ENCODE measurements at places on chromosomes 7 and 10.
A peak's percentile ranks its signal among the peaks of the same experiment; 100 is the strongest.

DNA sequence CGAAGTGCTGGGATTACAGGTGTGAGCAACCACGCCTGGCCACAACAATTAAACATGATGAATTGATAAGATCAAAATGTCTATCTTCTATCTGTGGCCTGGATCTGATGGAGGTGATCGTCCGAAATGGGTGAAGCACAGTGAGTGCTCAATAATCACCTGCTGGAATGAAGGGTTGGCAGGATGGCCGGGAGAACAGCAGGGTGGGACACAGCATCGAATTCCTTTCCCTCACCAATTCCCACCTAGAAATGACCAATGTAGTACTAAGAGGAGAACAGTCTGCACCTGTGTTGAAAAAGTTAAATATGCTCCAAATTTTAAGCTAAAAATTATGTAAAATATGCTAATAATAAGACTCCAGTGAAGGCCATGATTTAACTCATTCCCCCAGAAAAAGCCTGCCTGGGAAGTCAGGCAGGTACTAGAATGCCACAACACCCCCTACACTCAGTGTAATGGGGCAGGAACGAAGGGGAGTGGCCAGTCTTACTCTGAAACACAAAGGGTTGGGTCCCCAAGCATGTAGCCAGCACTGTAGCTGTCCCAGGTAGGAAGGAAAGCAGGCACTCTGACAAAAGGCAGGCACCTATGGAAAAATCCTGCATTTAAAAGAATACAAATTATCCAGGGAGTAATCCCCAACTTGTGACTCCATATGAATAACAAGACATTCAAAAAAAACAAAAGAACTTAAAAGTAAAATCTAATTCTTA is 110.3 kb downstream of the VPS41 start:
- DNase-seq = no peak

GRCh38 chr7:130804220-130804619 is 70.2 kb upstream of the KLF14 start:
- DNase-seq = no peak

DNA sequence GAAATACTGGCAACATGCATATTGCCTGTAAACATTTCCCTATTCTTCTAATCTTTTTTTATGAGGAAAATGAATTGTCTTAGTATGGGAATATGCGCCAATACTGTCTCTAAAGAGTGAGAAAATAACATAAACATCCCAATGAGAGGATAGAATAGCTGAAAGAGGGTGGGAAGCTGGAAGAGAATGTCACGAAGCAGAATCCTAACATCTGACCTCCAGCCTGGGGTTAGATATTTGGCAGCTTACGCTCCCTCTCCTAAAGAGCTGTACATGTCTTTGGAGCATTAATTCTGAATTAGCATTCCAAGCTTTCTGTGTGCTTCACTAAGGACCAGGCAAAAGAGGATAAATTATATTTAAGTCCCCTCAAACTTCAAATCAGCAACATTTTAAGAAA is 31.6 kb upstream of the SLC16A12 start:
- no peak for DNase-seq

- no peak for DNase-seq
Measured at GRCh38 chr10:77832238-77832637, 94.3 kb downstream of the DLG5 start.

DNA sequence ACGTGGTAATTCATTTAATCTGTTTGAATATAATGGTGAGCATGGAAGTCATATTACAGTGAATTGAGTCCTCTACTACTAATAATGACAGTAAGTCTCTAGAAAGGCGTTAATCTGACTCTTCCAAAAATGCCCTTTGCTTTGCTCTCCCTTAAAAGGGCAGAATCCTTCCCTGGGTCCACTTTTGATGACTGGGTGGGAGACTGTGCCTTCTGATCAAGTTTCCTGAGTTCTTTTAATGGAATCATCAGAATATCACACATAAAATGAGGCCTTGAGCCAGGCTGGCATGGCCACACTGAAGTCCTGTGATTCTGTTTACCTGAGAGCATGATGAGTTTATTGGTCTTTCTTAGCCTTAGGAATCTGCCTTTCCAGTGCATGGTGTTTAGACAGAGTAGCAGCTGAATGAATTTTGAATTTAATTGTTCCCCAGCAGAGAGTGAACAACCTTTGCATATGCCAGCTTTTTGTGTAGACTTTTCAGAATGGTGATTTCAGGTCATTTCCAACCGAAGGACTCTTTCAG is 33.3 kb downstream of the PAPSS2 start:
- no peak for DNase-seq

- DNase-seq = peak; percentile 11
Measured at GRCh38 chr7:95396136-95397032, at the start of gene PON3. Gene PON3, minus strand, starts transcription at chr7:95396375. Its CDS starts 25 bp downstream, at chr7:95396350.

- no peak for DNase-seq
Measured at GRCh38 chr7:47506382-47507339, 75.2 kb downstream of the TNS3 start.

GRCh38 chr7:112905413-112905812 is 115.2 kb upstream of the TMEM168 start:
- DNase-seq = no peak

DNA sequence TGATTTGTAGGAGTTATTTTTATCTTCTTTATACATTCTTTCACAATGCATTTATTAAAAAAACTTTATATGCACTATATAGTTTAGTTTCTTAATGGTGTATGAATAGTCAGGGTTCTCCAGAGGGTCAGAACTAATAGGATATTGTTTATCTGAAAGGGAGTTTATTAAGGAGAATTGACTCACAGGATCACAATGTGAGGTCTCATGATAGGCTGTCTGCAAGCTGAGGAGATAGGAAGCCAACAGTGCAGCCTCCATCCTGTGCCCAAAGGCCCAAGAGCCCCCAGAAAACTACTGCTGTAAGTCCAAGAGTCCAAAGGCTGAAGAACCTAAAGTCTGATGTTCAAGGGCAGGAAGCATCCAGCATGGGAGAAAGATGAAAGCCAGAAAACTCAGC is 192.8 kb upstream of the AHR start:
- no peak for DNase-seq

GRCh38 chr10:121583857-121584256 is 14.4 kb downstream of the FGFR2 start:
- DNase-seq = no peak

DNA sequence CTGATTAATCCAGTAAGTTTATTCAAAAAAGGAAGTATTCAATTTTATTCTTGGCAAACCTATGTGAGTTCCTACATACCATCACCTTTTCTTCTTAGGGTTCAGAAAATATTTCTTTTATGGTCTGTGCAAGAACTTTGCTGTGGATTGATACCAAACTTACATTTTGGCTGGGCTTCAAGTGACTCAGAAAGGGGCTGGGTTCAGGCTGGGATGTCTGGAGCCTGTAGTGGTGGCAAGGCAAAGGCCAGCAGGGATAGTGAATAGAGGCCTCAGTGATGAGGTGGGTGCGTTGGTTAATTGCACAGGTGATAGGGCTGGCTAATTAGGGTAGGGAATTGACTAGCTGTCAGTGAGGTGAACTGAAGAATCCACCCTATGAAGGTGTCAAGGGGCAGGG is 40.2 kb upstream of the ATXN7L1 start:
- DNase-seq = no peak

GRCh38 chr7:1702652-1703051 is 32.6 kb downstream of the ELFN1 start:
- no peak for DNase-seq

DNA sequence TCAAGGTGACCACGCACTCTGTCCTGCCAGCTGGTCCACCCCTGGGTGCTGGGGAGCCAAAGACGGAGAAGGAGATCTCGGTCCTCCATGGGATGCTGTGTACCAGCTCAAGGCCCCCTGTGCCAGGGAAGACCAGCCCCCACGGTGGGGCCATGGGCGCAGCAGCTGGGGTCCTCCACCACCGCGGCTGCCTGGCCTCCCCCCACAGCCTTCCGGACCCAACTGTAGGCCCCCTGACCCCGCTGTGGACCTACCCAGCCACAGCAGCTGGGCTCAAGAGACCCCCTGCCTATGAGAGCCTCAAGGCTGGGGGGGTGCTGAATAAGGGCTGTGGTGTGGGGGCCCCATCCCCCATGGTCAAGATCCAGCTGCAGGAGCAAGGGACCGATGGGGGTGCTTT is 5.4 kb downstream of the NYAP1 start:
- no peak for DNase-seq

- no peak for DNase-seq
Measured at GRCh38 chr10:6053816-6054631, 8.1 kb downstream of the IL2RA start.

DNA sequence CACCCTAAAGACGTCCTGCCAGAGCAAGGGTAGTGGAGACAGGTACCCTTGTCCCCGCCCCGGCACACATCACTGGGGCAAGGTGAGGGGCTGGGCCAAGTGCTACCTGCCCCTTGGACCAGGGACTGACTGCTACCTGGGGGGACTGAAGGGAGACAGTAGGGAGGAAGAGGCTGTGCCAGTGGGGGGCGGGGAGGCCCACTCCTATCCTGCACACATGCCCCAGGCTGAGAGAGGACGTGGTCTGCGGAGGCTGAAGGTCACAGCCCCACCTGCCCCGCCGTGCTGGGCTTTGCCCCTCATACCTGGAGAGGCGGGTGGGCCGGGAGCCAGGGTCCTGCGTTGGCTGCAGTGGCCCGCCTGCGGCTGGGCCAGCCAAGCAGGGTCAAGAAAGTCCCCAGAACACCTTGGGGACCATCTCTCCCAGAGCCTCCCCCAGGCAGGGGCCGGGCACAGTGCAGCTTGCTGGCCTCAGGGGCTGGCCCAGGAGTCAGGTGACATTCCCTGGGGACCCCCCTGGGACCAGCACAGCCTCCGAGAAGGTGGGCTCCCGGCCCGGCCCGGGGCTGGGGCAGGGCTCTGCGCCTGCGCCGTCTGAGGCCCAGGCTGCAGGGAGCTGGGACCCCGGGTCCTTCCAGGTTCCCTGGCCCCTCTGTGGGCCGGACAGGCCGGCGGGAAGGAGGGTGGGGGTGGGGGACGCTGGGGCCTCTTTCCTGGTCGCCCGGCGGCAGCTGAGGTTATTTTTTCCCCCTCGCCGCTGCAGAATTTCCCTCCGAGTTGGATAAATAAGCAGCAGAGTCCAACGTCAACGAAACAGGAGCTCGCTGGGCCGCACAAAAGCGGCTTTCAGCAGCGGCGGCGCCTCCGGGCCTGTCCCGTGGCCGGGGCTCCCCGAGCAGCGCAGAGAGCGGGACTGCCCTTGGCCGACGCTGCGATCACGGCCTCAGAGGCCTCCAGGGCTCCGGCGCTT is 9.8 kb upstream of the FZD9 start:
- DNase-seq = no peak

DNA sequence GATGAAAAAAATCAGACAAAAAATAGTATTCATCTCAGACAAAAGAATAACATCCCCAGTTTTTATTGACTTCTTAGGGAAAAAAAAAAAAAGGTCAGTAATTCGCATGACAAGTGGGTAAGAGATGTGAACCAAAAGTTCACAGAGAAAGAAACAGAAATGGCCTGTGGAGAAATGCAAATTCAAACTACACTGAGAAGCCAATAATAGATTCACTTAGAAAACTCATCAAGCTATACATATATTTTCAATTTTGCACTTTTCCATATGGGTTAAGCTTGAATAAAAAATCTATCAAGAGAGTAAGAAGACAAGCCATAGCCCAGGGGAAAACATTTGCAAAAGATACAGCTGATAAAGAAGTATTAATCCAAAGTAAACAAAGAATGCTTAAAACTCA is 28.0 kb downstream of the HERC4 start:
- DNase-seq = no peak

GRCh38 chr7:38424750-38425463 is 151.5 kb upstream of the TARP start:
- DNase-seq = no peak

- no peak for DNase-seq
Measured at GRCh38 chr10:69757206-69757552, 44.5 kb upstream of the COL13A1 start.

GRCh38 chr7:36048141-36048901 is 104.7 kb upstream of the EEPD1 start:
- DNase-seq = no peak

All from stimulated activated CD4-positive, alpha-beta T cell treated with anti-CD3 and anti-CD28 coated beads, Interleukin-2, amount 100 ng/mL, for 48 hours (primary cell).